Smooth muscle cell of the coronary artery (primary cell): ENCODE measurements at places on chromosomes 1 and 21. TPM values are rescaled to one million over a fixed set of nuclear protein-coding genes. Genes with fewer than 3 reads are reported as not detected.

KRTAP19-1 gene
- total RNA-seq = not detected in 2 replicates

TNFSF4 gene
- 0.70 and 17.2 TPM in 2 replicates for total RNA-seq

C1orf116 gene
- not detected in 2 replicates for total RNA-seq

ATP5IF1 gene
- 199 and 292 TPM in 2 replicates for total RNA-seq

RHD gene
- not detected in 2 replicates for total RNA-seq

OR2T35 gene
- total RNA-seq = not detected in 2 replicates

CPT2 gene
- total RNA-seq = 6.0 and 11.2 TPM in 2 replicates

OSCP1 gene
- 9.0 and 10.5 TPM in 2 replicates for total RNA-seq

LDLRAD1 gene
- total RNA-seq = not detected in 2 replicates

GSTM3 gene
- 37.6 and 107 TPM in 2 replicates for total RNA-seq

HEATR1 gene
- 16.7 and 18.0 TPM in 2 replicates for total RNA-seq

WDR47 gene
- 13.3 and 14.6 TPM in 2 replicates for total RNA-seq

TSPAN2 gene
- 0.23 TPM in 1 of 2 replicates, not detected in the other for total RNA-seq

TFF3 gene
- 0.47 TPM in 1 of 2 replicates, not detected in the other for total RNA-seq

NMNAT2 gene
- 2.2 and 2.9 TPM in 2 replicates for total RNA-seq

GJA8 gene
- total RNA-seq = not detected in 2 replicates

C1orf94 gene
- total RNA-seq = not detected in 2 replicates

ITGB2 gene
- 0.30 TPM in 1 of 2 replicates, not detected in the other for total RNA-seq

CRABP2 gene
- 5.0 and 87.6 TPM in 2 replicates for total RNA-seq

TRIM46 gene
- total RNA-seq = 1.5 and 3.5 TPM in 2 replicates

RPS27 gene
- total RNA-seq = 660 and 2,210 TPM in 2 replicates

S100A6 gene
- total RNA-seq = 1,802 and 2,597 TPM in 2 replicates

TBX19 gene
- total RNA-seq = 0.53 and 1.4 TPM in 2 replicates

SLAMF7 gene
- not detected in 2 replicates for total RNA-seq

LAMC1 gene
- total RNA-seq = 608 and 1,153 TPM in 2 replicates

NAXE gene
- 56.3 and 65.3 TPM in 2 replicates for total RNA-seq

FMOD gene
- 7.1 and 24.5 TPM in 2 replicates for total RNA-seq

TMEM269 gene
- total RNA-seq = 0.12 TPM in 1 of 2 replicates, not detected in the other

IGSF3 gene
- 0.47 and 1.1 TPM in 2 replicates for total RNA-seq

LGR6 gene
- total RNA-seq = not detected in 2 replicates
